Activated T-helper 1 cell treated with anti-CD3 and anti-CD28 coated beads, Interleukin-2, amount 50 U/mL, for 16 hours (primary cell): ENCODE measurements at places on chromosomes 7 and 10.

DNA sequence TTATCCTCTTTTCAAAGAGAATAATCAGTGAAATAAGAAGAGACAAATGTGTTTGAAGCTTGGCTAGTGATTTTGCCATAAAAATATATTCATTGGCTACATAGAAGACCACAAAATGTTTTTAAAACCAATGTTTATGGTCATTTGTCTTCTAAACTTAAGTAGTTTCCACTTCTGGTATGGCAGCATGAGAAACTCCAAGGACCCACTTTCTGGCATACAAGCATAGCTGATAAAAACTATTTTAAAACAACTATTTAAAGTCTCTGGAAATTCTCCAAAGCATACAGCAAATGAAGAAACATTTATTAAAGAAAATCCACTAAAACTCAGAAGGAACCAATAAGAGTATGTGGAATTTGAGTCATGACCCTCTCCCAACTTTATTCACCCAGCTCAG lies 89.2 kb upstream of the TOMM7 start:
- no peak for DNase-seq

DNA sequence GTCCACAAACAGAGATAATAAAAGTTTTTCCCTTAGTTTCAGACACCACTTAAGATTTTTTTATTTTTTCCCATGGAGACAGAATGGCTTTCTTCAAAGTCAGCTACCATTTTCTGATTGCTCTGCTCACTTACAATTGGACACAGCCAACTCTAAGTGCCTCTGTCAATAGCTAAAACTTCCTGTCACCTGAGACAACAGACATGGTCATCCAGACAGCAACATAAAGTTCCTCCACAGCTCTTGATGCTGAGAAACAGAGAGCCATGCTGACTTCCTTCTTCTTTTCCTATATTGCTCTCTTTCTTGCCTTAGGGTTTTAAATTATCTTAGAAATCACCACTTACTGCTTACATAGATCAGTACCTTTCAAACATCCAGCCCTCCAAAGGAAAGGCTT lies 12.0 kb downstream of the ZNF800 start:
- no peak for DNase-seq

DNA sequence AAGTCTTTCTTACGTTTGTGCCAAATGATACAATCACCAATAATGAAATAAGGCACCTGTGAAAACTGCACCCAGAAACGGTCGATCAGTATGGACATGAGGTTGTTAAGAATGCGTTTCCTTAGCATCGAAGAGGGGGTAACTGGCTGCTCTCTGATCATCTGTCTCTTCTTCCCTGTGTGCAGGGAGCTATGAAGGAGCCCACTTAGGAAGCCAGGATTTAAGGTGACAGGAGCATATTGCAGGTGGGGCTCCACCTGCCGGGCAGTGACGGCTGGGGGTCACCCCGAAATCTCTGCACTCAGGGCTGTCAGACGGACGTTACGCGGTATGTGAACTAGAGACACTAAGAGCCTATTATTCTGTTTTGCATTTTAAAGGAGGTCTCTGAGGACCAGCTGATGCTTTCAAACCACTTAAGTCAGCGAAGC lies 64.5 kb downstream of the CARD11 start:
- DNase-seq: no peak

- DNase-seq: no peak
Measured at GRCh38 chr7:128731184-128731583, 8.0 kb upstream of the CALU start.

- DNase-seq: no peak
Measured at GRCh38 chr7:78020136-78020873, 221.7 kb downstream of the PHTF2 start.

DNA sequence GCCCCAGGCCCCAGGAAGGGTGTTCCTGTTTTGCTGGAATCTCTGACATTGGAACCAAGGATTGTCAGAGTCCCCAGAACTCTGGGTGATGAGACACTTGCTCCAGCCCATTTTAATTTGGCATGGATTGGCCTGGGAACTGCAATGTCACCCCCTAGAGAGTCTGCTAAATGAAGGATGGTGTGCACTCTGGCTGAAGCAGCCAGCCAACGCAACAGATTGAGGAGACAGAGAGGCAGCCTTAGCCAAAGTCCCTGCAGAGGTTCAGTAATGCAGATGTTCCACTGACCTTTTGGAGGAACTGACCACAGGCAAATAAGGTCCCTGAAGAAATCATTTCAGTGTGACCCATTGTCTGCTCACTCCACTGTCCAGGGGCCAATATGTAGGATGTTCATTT lies 13.4 kb downstream of the LRRC18 start:
- DNase-seq: no peak

DNA sequence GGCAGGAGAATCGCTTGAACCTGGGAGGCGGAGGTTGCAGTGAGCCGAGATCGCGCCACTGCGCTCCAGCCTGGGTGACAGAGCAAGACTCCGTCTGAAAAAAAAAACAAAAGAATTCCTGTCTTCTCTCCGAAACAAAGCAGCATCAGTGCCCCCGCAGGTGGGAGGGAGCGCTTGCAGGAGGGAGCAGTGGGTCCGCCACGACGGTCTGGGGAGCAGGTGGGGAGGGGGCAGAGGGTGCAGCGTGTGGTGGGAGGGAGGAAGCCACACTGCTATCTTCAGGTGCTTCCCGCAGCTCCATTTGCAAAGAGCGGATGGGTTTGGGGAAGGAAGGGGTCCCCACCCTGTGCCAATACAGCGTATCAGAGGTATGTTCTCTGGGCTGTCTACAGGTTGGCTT lies 31.7 kb downstream of the LIMK1 start:
- DNase-seq: no peak

DNA sequence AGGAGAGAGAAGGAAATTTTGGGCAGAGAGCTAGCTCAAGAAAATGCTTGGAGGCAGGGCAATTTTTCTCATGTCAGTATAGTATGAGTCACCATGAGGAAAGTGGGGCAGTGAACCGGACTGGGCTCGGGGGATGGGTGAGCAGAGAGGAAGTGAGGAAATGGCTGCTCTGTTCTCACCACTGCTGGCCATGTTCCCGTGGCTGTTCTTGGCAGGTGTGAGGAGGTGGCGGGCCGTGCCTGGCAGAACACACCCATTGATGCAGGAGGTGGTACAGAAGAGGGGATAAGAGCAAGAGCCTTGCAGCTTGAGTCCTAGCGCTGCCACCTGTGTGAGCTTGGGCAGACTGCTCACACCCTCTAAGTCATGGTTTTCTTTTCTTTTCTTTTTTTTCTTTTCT lies 304.4 kb upstream of the LYZL1 start:
- no peak for DNase-seq

- DNase-seq: no peak
Measured at GRCh38 chr10:129942936-129943715, 20.9 kb downstream of the EBF3 start.

DNA sequence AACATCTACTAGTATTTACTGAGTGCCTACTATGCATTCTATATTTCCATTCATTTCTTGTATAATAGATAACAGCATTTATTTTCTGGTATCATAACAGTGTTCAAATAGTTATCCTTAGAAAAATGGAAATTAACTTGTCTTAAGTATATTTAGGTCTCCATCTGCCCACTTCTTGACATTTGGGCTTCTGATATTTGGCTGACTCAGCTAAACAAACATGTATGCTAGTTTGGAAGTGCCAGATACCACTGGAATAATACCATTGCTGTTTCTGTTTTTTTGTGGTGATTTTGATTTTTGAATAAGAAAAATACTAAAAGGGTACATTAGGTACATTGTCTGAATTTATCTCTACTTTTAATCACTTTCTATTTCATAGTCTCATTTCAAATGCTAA lies 169.2 kb downstream of the ST7 start:
- no peak for DNase-seq

GRCh38 chr7:149431486-149432120 lies 29.3 kb downstream of the ZNF777 start:
- no peak for DNase-seq

GRCh38 chr7:65338346-65338745 lies 35.3 kb upstream of the ZNF92 start:
- DNase-seq: no peak

DNA sequence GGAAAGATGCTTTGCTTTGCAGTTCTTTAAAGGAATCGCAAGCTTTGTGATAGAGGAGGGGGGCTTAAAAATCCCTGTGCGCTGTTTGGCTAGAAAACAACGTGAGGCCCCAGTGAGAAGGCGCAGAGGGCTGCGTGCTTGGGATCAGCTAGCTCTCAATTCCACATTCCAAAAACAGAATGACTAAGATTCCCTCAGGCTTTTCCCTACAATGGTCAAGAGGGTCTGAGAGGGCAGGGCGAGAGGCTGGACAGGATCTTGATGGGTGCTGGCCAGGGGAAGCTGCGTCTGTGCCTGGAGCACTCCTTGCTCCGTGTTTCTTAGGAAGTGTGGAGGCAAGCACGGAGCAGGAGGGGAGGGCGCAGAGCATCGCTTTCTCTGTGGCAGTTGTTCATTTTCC lies 72.1 kb upstream of the INHBA start:
- DNase-seq: no peak

DNA sequence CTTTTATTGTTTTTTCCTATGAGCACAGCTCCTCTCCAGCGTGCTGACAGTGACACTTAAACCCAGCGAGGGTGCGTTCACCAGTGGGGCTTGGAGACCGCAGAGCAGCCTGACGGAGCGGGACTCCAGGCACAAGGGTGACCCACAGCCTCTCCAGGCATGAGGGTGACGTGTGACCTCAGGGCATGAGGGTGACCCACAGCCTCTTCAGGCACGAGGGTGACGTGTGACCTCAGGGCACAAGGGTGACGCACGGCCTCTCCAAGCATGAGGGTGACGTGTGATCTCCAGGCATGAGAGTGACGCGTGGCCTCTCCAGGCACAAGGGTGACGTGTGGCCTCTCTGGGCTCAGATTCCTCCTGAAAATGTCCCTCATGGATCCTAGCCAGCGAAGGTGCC lies 164.3 kb upstream of the TCERG1L start:
- DNase-seq: no peak

- no peak for DNase-seq
Measured at GRCh38 chr10:100359529-100360150, 12.6 kb downstream of the SCD start.

- no peak for DNase-seq
Measured at GRCh38 chr10:102246261-102246660, 929 bp downstream of the GBF1 start.

DNA sequence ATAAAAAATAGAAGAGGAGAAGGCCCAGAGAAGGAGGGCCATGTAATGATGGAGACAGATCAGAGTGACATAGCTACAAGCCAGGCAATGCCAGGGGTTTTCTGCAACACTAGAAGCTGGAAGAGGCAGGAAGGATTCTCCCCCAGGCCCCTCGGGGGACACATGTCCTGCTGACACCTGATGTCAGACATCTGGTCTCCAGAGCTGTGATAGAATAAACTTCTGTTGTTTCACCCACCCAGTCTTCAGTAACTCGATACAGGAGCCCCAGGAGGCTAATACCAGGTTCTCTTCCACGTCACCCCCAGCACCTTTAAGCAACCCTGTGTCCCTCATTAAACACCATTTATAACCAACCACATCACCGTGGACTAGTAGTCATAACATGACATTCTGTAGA lies 94.9 kb downstream of the TMEM130 start:
- no peak for DNase-seq

- no peak for DNase-seq
Measured at GRCh38 chr10:113476191-113476590, 76.7 kb upstream of the HABP2 start.

DNA sequence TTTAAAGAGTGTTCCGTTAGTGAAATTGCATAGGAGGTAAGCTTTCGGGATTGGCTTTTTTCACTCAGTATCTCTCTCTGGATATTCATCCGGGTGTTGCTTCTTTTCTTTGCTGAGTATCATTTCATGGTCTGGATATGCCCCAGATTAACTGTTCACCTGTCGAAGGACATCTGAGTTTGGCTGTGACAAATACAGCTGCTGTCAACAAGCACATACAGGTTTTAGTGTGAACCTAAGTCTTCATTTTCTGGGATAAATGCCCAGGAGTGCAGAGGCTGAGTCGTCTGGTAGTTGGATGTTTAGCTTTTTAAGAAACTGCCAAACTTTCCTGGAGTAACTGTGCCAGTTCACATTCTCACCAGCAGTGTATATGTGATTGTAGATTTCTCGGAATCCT lies 5.6 kb downstream of the DOCK1 start:
- no peak for DNase-seq

DNA sequence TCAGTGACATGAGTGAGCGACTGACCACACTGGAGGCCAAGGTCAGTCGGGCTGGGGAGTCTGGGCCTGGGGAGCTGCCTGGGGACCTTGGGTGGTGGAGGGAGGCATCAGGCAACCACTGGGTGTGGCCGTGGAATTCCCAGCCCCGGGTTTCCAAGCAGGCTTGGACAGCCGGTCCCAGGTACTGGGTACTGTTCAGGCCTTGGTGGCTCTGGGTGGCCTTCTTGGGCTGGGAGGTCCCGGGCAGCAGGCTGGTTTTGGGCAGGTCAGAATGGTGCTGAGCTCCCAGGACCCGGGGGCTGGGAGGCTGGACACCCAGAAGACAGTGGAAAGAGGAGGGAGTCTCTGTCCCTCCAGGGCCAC lies 96.0 kb downstream of the MYL10 start:
- no peak for DNase-seq

GRCh38 chr7:74009719-74010118 lies 18.3 kb upstream of the ELN start:
- DNase-seq: no peak

DNA sequence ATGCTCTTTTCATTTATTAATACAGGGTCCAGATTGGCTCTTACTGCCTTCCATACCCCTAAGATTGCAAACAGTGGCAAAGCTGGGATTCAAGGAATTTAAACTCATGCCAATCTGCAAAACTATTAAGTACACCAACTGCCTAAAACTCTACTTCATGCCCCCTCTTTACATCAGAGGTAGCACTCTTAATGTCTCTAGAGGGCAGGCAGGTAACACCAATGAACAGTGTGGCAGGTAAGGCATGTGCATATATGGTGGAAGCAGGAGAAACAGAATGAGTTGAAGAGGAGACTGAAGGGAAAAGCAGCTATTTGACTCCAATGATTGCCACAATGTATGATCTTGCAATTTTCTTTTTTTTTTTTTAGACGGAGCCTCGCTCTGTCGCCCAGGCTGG lies 156.7 kb downstream of the BTAF1 start:
- no peak for DNase-seq

DNA sequence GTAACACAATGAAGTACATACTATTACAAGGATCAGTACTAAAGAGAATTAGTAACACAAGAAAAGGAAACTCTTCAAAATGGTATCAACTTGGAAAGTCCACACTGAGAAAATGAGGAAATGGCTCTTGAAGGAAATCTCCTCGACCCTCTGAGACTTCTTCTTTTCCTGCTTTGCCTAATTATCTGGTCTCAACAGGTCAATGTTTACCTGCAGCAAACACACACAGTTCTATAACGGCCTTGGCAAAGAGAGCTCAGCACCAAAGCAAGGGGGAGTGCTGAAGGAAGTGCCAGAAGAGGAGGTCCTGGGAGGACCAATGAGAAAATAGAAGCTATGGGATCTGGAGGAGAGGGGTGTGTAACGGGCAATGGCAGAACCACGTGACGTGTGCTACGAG lies 21.9 kb downstream of the CHCHD3 start:
- DNase-seq: no peak

GRCh38 chr10:38070501-38070900 lies 23.6 kb upstream of the ZNF37A start:
- no peak for DNase-seq

GRCh38 chr10:129945941-129946760 lies 17.9 kb downstream of the EBF3 start:
- DNase-seq: no peak

- DNase-seq: no peak
Measured at GRCh38 chr10:14244801-14245211, 85.9 kb downstream of the FRMD4A start.
